HEK293T (cell line): ENCODE measurements at places on chromosomes 3 and 15.

GRCh38 chr3:140238646-140239314 lies 303.8 kb downstream of the CLSTN2 start:
- no peak for DNase-seq

DNA sequence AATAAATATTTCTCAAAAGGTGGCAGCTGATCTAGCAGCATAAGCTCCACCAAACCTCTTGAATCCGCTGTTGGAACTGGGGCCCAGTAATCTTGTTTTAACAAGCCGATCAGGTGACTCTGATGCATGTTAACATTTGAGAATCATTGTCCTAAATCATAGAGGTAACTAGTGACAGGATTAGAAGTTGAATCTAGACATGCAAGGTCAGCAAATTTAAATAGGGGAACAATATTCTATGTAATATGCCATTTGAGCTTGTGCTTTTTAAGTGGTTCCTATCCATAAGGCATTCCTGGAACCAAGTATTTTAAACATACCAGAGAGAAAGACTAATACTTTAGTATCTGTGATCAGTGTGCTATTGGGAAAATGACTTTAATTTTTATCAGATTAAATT lies 412.8 kb downstream of the PYDC2 start:
- no peak for DNase-seq

- DNase-seq = no peak
These were observed 7.1 kb downstream of the CELSR3 start for GRCh38 chr3:48655606-48656005.

GRCh38 chr15:82040862-82041261 lies 5.0 kb downstream of the MEX3B start:
- DNase-seq = no peak

DNA sequence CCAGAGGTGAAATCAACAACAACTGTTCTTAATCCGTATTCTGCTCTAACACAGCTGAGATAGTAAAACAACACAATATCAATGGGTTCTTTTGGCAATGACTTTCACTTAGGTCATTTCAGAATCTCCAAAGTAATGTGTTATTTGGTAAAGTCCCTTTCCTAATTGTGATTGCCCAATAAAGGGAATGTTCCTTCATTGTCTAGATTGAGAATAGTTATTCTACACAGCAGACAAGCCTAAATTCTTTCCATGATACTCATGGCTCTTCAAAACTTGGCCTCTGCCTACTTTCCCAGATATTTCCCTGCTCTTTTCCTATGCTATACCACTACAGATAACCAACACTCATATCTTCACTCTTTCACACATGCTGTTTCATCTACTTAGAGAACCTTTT lies 219.8 kb downstream of the FMN1 start:
- DNase-seq = no peak

- no peak for DNase-seq
These were observed 18.5 kb downstream of the GRAMD2A start for GRCh38 chr15:72178976-72179585.

GRCh38 chr3:102200126-102200525 lies 234.7 kb upstream of the ZPLD1 start:
- DNase-seq = no peak

- no peak for DNase-seq
These were observed 117.5 kb upstream of the PROK2 start for GRCh38 chr3:71902258-71903111.

DNA sequence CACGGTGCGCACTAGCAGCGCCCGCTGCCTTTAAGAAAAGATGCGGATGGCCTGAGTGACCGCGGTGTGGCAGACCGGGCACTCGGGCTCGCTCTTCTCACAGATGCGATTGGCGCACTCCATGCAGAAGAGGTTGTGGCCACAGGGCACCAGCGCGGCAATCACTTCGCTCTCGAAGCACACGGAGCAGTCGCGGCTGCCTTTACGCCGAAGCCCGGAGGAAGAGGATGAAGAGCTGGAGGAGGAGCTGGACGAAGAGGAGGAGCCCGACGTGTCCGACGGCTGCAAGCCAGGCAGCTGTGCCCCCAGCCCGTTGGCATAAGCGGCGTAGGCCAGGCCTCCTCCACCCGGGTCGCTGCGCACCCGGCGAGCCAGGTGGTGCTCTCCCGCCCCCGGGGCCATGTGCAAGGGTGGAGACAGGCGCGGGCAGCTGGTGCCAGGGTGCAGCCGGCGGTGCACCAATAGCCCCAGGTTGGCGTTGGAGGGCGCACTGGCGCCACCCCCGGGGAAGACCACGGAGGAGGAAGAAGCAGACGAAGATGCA lies 2.6 kb downstream of the MEX3B start:
- DNase-seq = no peak

DNA sequence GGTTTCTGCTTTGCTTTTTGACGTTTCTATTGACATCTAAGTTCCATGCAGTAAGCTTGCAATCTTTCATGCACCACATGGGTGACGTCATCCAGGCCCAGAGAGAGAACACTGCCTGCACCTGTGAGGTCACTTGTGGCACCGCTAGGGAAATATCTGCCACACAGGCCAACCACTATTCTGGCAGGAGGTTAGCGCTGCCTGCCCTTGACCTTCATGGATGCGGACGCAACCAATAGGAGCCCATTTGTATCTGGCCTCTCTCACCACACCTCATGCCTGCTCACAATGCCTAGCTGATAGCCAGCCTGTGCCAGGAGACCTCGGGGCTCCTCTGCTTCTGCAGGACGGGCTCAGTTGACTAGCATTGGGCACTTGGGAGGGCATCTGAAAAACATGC lies 55.8 kb upstream of the PRR23E start:
- DNase-seq = no peak

DNA sequence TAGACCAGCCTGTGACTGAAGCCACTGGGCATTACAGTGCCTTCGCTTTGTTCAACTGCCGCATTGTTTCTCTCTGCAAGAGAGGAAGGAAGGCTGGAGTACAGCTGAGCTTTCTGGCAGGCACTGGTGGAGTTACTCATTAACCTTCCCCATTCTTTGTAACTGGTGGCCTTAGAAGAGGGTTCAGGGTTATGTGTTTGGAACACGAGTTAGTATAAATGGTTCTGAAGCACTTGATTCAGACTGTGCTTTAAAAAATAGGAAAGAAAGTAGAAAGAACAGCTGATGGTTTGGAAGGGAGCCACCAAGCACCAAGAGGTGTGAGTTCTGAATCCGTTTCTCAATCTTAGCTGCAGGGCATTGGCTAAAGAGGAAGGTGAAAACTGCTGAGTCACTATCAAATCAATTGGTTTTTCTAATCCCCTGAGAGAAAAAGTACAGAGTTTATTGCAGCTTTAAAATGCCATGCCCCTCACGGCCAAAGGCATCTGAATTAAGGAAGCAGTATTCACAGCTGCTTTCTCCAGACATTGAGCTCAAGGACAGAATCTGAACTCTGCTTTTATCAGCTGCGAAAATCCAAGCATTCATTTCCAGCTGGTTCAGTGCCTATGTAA lies 3.6 kb downstream of the HGD start:
- peak; percentile 8 for DNase-seq

DNA sequence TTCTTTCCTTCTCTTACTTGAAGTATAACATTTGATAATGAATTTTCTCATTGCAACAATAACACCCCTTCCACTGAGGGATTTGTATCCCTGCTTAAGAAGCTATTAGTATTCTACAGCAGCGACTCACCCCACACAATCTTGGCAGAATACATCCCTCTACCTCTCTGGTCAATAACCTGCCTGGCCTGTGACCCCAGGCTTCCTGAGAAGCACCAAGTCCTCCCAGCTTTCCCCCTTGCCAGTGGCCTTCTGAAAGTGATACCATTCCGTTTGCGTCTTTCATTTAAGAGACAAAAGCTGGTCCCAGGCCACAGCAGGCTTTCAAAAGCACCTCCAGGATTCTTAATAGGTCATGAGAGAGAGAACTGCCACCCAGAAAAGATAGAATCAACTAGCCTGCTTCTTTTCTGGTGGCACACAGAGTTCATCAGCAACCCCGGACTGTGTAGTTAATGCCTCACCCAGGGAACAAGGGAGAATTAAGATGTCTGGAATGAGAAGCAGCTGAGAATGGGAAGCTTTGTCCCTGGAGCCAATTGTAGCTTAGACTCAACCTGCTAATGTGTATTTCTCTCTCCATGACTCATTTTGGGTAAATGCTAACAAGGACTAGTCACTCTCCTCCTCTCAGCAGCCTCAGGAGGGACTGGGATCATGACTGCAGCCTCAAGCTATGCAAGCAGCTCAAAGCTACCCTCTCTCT lies 101.0 kb upstream of the CPNE4 start:
- no peak for DNase-seq

DNA sequence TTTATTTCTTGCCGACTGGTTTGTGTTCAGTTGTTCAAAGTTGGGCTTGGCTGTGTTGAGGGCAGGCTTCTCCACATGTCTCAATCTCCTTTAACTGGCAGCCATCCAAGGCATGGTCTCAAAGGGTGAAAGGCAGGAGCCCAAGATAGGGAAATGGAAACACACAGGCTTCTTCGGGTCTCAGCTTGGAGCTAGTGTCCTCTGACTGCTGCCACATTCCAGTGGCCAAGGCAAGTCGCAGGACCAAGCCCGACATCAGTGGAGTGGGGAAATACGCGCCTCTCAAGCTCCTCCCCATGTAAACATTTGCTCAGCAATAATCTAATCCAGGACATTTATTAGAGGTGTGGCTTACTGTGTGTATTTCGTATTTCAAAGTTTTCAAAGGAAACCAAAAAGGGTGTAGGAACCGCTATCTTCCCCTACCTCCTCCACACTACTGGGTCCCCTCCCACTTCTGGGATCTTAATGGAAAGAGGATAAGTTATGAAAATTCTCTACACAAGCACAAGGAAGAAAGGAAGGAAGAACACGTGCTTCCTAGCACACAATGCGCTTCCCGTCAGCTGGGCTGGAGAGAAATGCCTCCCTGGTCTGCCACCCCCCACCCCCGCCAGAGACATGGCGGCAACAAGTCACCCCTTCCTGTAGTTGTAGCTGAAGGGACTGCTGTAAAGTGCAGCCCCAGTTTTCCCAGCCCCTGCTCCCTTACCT lies 181.7 kb downstream of the FAM43A start:
- no peak for DNase-seq

- no peak for DNase-seq
These were observed 22.8 kb upstream of the SPRED1 start for GRCh38 chr15:38229705-38230310.

- DNase-seq = peak; percentile 33
These were observed 163.7 kb downstream of the PLD1 start for GRCh38 chr3:171646357-171647133.

DNA sequence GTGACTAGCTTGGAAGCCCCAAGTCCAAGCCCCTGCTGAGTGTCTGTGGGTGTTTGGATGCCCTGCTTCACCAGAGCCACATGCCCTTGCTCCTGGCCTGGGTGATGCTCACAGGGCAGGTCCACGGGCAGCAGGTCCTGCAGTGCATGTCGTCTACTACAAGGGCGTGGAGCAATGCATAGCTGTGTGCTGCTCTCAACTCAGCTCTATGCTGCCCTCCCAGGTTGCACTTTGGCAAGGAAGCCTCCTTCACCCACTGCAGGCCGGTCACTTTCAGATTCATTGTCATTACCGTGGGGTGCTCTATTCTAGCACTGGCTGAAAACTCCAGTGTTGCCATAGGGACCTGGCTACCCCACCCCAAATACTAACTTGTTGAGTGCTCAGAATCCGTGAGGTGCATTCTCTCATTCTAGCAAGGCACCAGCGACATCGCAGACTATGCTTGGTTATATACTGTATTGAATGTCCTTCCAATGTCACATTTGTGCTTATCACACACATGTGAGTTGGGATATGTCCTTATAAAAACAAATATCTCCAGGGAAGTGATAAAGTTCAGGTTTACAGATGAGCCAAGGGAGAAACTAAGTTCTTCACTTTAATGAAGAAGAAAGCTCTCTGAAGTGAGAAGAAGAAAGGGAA lies 51.8 kb downstream of the GRAMD1C start:
- DNase-seq = peak; percentile 8

DNA sequence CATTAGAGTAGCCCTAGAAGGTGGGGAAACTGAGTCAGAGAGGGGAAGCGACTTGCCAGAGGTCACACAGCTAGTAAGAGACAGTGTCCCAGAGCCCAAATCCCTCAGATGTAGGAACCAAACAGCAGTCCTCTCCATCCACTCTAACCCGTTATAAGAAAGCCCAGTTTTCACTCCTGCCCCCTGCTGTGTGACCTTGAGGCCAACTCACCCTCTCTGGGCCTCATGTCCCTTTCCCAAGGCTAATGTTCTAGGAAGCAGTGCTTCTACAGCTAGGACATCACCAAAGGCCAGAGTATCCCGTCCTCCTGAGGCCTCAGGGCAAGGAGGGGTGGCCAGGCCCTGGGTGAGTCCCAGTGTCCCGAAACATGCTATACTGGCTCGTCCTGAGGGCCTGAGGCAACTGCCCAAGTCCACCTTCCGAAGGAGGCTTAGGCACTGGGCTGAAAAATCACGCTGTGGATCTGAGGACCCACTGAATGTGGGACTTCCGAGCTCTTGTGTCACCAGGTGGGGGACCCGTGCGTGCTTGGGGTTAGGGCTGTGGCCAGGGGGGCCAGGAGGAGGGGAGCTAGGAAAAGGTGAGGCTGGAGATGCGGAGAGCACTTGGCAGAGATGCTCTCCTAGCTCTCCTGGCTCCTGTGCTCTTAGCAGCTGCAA lies 109.2 kb upstream of the SLC6A11 start:
- DNase-seq = no peak

DNA sequence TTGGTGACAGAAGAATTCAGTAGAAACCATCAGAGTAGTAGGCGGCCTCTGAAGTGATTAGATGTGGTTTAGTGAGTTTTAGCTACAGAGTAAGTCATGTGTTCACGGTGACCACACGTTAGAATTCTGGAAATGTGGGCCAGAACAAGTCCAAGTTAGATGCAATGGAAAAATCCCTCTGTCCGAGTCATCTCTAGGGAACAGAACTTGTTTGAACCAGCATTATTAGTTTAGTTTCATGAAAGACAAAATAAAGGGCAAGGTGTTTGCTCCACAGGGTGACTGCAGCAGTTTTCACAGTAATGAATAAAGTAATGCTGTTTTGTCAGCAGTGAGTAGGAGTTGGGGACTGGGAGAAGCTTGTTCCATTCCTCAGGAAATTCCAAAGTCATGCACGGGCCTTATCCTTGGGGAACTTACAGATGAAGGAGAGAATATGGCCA lies 100.2 kb downstream of the CGNL1 start:
- no peak for DNase-seq

DNA sequence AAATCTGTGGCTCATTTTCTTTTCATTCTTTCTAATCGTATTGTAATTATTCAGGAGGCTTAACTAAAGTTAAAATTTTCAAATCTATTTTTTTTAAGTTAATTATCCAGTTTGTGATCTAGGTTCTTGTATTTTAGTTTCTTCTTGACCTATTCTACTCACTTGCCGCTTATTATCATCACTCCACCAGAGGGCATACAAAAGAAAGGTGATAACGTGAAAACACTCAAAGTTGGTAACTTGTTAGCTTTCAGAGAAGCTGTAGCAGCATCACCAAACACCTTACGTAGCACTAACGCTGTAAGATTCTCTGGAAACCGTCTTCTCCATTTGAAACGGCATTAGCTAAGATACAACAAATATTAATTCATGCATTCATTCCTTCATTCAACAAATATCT lies 4.8 kb downstream of the GNB4 start:
- no peak for DNase-seq

GRCh38 chr3:64903006-64903405 lies 215.2 kb upstream of the ADAMTS9 start:
- no peak for DNase-seq

GRCh38 chr3:123611082-123611481 lies 26.2 kb upstream of the HACD2 start:
- DNase-seq = no peak
